ENCODE measurements at places on chromosomes 1 and 21.

DNA sequence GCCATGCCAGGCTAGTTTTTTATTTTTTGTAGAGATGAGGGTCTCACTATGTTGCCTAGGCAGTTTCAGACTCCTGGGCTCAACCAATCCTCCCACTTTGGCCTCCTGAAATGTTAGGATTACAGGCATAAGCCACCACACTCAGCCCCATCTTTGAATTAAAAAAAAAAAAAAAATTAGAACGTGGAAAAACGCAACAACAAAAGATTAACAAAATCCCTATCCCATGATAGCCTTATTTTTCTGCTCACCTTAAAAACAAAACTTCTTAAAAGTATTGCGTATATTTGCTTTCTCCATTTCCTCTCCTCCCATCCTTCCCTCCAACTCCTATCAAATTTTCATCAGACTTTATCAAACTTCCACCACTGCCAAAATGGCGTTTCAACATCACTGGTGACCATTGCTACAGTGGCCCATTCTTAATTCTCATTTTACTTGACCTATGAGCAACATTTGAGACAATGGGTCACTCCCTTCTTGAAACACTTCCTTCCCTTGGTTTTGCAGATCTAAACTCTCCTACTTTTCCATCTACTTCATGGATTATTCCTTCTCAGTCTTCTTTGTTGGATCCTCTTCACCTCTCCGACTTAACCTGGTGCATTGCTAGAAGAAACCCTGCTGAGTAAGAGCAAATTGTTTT is 579 bp upstream of the ZNF684 start:
- no peak for DNase-seq

- DNase-seq = no peak
Measured at GRCh38 chr21:42523941-42524340, 10.3 kb downstream of the SLC37A1 start.

DNA sequence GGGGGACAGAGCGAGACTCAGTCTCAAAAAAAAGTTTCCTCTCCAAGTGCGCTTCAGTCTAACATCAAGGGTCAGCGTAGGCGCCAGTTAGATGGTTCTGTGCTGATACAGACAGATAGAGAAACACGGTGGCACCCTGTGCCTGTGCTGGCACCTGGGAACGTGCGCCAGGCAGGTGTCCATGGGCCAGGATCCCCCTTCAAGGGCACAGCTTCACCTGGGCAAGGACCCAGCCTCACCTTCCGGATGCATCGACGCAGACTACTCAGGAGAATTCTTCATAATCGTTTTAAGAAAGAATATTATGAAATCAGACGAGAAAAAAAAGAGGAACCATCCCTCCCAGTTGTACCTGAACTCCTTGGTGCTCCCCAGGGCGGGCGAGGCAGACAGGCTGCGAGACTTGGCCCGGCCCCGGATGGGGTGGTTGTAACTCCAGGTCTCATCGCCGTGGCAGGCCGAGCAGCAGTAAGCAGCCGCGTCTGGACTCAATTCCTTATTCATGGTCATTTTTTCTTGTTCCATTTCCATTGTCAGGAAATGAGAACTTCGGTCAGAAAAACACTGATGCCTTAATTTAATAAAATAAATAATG is 13.3 kb downstream of the NADK start:
- no peak for DNase-seq

DNA sequence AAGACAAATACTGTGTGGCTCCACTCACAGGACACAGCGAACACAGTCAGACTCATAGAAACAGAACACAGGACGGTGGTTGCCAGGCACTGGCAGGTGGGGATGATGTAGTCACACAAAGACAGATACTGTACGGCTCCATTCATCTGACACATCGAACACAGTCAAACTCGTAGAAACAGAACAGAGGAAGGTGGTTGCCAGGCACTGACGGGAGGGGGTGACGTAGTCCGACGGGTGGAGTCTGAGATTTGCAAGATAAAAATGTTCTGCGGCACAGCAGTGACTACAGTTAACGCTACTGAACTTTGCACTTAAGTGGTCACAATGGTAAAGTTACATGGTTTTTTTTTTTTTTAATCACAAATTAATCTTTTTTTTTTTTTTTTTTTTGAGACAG is 18.7 kb downstream of the C21orf58 start:
- no peak for DNase-seq

- DNase-seq = no peak
Measured at GRCh38 chr1:51557168-51557567, 38.1 kb upstream of the EPS15 start.

DNA sequence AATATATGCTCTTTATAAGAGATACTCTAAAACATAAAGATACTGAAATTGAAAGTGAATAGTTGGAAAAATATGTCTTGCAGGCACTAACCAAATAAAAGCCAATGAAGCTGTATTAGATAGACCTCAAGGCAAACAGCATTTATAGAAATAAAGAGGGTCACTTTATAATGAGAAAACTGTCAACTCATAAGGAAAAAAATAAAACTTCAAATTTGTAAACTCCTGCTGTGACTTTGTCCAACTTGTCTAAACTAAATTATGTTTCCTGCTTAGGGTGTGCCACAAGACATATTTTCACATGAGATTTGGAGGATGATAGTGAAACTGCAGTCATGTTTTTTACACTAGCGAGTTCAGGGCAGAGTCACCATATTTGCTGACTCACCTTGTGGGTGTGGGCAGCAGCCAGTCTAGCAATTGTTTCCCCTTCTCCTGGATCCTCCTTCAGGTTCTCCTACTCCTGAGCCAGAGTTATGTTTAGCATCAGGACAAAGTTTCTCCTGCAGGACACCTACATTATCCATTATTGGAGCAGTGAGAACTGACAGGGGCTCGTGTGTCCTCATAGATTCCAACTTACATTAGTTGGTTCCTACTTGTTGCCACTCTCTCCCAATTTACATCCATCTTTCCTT is 43.8 kb downstream of the CD53 start:
- no peak for DNase-seq

DNA sequence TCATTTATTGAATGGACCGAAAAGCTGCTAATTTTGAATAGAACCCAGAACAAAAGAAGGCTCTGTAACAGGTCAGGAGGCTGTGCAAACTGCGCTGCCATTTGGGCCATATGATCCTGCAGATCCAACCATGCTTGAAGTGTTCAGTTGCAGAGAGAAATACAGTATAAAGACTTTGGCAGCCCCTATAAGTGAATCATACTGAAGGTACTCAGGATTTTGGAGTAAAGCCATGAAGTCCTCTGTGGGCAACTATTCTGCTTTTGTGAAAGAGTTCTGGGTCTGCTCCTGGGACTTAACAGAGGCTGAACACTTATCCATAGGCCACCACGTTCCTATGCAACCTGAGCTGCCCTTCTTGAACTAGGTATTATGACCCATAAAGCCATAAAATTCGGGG is 1613.6 kb upstream of the PRMT6 start:
- no peak for DNase-seq

GRCh38 chr1:90295534-90295933 is 300.6 kb downstream of the ZNF326 start:
- no peak for DNase-seq

GRCh38 chr1:169473347-169473746 is 12.4 kb downstream of the SLC19A2 start:
- no peak for DNase-seq

DNA sequence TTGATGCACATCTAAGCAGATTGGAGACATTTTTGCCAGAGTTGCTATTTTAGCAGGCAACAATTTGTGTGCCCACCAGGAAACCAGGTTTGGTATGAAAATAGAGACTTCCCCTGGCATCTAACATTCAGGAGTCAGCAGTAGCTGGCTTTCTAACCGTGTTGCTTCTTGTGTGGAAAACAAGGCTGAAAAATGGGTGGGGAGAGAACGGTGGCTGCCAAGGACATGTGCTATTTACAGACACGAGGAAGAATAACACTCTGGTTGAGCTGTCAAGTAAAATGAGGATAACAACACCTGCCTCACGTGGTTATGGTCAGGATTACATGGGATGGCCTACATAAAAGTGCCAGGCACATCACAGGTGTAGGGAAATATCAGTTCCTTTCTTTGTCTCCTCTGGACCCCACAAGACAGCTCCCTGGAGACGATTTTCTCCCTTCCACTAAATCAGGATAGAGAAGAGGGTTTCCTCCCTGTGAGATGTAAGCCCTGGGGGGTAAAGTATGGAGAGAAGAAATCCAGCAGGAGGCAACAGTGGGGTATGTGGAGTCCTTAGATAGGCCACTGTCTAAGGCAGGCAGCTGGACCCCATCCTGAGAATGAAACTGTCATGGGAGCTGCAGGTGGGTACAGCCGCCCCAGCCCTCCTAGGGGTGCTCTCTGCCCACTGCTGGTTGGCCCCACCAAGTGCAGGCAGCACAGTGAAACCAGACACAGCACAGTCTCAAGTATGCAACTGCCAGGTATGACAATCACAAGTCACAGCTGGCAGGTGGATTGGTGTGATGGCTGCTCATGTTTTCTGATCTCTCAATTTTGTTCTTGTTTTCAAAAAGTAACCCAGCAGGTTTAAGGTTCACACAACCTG is 80.3 kb downstream of the TENT5C start:
- DNase-seq = no peak

GRCh38 chr21:34615487-34615814 is 538 bp upstream of the RCAN1 start:
- DNase-seq = no peak

- DNase-seq = no peak
Measured at GRCh38 chr21:41924368-41924754, 29.5 kb downstream of the C2CD2 start.

GRCh38 chr1:18458133-18459092 is 22.3 kb upstream of the KLHDC7A start:
- no peak for DNase-seq

GRCh38 chr1:162446946-162447345 is 35.0 kb upstream of the SH2D1B start:
- DNase-seq = no peak

DNA sequence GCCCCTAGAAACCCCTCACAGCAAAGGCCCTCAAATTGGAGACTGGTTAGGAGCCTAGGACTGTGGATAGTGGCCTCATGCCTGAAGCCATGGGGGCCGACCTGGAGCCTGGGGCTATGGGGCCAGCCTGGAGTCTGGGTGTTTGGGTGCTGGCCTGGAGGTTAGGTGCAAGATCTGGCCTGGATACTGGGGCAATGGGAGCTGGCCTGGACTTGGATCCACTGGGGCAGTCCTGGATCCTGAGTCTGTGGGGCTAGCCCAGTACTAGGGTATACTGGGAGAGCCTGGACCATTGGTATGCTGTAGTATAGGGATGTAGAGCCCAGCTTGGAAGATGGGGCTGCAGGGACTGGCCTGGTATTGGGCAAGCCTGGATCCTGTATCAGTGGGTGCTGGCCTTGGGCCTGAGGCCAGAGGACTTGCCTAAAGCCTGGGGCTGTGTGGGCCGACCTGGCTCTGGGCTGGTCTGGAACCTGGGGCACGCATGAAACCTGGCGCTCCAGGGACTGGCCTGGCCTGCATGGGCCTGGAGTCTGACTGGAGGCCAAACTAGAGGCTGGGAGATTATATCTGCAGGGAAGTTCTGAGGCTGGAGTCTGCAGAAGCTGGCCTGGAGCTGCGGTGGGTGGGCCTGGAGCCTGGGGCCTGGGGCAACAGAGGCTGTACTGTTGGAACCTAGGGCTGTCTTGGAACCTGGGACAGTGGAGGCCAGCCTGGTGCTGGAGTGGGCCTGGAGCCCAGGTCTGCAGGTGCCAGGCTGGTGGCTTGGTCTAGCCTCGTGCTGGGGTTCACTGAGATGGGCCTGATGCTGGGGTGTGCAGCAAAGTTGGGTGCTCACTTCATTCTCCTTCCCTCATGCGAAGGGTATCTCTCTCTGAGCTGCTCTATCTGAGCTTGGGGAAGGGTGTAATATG is 12.6 kb upstream of the DENND1B start:
- no peak for DNase-seq

GRCh38 chr1:240474133-240474614 is 137.8 kb downstream of the GREM2 start:
- no peak for DNase-seq

DNA sequence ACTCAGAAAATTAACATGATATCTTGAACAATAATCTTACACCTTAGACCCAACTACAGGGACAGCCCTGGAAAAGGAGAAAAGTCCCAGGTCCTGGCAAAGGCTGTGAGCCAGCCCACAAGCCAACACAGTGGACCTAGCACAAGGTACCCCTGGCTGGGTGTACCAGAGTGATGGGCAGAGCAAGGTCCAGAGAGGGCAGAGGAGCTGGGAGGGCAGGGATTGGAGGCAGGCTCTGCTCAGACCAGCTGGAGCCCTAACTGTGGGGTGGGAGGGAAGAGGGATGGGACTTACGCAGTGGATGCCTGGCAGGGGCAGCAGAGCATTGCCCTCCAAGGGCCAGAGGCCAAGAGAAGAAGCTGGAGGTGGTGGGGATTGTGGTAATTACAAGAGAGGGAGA is 101.6 kb downstream of the KCND3 start:
- DNase-seq = no peak

GRCh38 chr21:45551316-45551715 is 9.1 kb upstream of the SLC19A1 start:
- DNase-seq = no peak

- no peak for DNase-seq
Measured at GRCh38 chr1:179144626-179145025, 62.8 kb downstream of the TOR3A start.

GRCh38 chr1:198272492-198272891 is 115.7 kb downstream of the NEK7 start:
- DNase-seq = no peak

- DNase-seq = no peak
Measured at GRCh38 chr1:226956942-226957713, 17.0 kb downstream of the COQ8A start.

DNA sequence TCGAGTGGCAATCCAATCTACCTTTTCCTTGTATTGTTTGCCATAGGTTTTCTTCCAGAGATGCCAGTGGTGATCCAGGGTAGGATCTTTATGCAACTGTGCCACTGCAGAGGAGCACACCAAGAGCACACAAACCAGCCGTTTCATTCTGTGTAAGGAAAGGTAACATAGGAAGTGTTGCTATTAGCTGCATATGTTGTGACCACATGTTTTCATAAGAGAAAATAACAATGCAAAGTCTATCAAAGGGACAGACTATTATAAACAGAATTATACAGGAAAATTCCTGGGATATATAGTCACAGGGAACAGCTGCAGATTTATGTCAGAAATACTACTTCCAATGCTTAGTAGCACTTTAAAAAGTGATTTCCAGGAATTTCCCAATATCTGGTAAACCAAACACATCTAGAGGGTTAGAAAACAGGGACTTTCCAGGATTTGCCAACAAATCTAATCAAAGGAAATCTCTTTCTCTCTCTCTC is 919 bp downstream of the CTSS start:
- no peak for DNase-seq
